ENCODE measurements at places on chromosomes 4 and X.

DNA sequence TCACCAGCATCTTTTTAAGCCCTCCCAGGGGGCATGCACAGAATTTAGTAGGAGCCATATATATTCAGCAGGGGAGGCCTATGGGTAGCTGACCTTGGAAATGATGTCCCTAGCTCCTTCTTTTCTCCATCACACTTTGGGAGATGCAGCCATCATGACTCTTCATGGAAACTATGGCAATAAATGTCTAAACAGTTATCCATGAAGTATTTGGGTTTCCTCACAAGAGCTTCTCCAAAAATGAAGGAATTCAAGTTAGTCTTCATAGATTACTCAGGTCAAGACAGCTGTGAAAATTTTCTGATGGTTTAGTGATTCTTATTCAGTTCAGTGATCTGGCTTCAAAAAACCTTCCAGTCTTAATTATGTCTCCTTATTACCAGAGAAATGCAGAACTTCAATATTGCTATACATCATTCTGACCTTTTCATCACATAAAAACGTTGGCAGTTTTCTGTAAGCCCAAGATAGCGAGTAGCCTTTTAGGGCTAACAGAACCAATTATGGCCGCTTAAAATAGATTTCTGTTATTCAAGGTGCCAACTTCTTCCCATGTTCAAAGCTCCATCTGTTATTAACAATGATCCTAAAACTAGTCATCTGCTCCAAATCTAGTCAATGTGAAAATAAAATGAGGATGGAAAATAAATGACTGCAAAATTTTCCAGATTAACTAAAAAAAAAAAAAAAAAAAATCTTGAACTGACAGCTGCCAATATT, 52.5 kb downstream of the TMEM156 start:
- DNase-seq, result no peak

DNA sequence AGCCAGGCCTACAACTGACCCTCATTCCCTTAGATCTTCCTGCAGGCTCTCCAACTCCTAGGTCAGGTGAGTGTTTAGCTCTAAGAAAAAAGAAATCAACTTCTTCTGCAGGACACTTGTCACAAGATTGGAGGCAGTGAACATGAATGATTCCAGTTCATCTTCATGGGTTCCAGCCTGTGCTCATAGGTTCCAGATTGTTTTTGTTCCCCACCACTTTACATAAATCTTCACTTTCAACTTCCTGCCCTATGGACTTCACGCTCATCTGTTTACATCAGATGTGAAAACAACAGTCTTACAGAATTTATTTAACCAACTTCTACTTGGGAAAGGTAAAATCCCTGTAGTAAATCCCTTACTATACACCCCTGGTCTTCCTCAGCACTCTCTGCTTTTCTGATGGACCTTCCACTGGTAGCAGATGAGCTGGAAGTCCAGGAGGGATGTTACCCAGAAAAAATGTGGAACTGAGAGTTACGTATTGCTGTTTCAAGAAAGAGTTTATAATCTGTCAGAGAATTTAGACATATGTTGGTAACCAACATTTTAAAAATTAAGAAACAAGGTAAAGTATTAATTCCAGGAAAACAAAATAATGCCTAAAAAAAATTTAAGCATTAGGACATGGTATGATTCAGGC, 62.4 kb downstream of the ANAPC10 start:
- no peak for DNase-seq

GRCh38 chr4:181582595-181582994, 660.6 kb upstream of the TENM3 start:
- no peak for DNase-seq

- no peak for DNase-seq
Observed at GRCh38 chr4:42636645-42636949, 20.3 kb downstream of the ATP8A1 start.

- DNase-seq, result no peak
Observed at GRCh38 chr4:10731162-10731561, 46.6 kb upstream of the CLNK start.

DNA sequence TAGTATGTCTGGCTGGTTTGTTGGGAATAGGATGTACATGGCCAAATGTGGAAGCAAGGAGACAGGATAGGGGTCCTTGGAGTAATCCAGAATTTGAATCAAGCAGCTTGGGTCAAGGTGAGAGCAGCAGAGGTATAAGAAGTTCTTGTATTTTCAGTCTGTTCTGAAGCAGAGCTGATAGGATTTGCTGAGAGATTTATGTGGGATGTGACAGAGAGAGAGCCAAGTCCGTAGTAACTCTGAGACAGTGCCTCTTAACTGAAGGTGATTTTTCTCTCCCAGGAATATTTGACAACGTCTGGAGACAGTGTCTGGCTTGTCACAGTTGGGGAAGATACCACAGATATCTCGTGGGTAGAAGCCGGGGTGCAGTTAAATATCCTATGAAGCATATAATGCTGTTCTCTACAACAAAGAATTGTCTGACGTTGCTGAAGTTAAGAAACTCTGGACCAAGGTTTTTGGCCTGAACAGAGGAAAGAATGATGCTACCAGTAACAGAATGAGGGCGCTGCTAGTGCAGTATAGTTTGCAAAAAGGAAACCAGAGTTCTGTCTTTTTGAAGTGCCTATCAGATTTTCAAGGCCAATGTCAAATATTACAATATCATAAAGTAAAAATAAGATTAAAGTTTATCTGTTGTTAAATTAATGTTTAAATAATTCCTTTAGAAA, 184.0 kb downstream of the ARHGAP24 start:
- DNase-seq, result no peak

DNA sequence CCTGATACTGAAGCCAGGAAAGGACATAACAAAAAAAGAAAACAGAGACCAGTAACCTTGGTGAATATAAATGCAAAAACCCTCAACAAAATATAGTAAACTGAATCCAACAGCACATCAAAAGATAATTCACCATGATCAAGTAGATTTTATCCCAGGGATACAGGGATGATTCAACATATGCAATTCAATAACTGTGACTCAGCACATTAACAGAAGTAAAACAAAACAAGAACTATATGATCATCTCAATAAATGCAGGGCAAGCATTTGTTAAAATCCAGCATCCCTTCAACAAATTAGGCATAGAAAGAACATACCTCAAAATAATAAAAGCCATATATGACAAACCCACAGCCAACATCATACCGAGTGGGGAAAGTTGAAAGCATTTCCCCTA, 112.0 kb downstream of the HHIP start:
- no peak for DNase-seq

GRCh38 chr4:110865611-110866259, 242.9 kb upstream of the PITX2 start:
- no peak for DNase-seq

DNA sequence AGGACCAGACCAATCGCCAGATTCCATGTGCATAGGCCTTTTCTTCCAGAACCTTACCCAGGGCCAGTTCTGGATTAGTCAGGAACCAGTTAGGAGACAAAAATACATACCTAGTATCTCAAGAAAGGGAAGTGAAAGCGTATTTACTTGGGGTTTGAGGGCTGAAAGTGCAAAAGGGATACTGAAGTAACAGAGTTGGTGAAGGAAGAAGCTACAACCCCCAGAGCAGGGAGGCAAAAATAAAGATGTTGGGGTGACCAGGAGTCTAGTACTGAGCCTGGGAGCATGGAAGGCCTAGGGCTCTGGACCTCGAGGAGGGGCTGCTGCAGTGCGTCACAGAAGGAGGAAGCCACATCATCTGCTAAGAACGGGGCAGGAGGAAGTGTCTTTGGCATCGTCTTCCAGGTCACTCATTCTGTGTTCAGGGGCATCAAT, 38.3 kb downstream of the TKTL1 start:
- no peak for DNase-seq

DNA sequence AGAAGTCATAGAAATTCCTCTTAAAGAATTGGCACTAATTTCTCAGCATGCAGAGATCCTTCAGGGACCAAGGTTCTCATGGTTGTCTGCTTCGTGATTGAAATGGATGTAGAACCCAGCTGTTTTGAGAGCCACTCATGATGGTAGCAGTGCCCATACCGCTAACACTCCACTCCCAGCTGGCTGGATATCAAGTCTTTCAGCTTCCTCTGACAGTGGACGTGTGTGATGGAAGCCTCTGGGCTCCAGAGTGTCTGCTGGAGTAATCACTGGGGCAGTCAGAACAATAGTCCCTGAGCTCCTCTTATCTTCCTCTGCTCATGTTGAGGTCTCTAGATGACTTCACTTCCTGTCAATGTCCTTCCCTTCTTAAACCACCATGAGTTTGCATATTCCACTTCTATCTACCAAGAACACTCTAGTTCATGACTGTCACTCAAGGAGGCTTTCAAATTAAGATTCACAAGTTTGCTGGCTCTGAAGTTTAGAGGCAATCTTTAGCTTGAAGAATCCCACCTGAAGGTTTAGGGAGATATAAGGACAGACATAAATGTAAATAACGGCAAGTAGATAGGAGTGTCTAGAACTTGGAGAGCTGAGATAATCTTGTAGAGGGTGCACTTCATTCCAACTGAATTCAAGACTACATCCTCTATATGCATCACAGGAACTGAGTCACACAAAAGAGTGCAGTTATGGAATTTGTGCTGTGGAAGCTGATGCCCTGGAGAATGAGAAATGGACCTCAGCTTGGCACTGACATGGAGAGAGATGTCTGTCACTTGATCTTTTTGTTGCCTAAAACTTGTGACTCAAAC, 64.5 kb upstream of the WDR1 start:
- peak; percentile 41 for DNase-seq

DNA sequence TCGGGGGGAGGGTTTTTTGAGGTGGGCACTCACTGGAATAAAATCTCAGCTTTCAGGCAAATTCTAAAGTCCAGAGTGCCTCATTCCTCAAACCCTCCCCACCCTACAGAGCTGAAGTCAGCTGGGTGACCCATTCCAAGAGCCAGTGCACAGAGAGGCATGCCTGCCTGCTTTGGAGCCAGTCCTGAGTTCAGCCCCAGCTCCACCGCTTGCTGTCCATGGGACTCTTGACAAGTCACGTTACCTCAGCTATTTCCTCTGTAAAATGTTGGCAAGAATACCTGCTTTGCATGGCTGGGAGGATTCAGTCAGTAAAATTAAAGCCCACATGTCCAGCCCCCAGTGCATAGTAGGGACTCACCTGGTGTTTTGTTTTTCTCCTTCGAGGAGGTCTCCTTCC, 125.9 kb upstream of the PJA1 start:
- DNase-seq, result no peak

- no peak for DNase-seq
Observed at GRCh38 chr4:40321574-40322275, 13.4 kb upstream of the CHRNA9 start.

GRCh38 chr4:127309369-127310102, 323.2 kb upstream of the INTU start:
- DNase-seq, result no peak

- DNase-seq, result no peak
Observed at GRCh38 chr4:79502081-79502480, 94.1 kb upstream of the GK2 start.

DNA sequence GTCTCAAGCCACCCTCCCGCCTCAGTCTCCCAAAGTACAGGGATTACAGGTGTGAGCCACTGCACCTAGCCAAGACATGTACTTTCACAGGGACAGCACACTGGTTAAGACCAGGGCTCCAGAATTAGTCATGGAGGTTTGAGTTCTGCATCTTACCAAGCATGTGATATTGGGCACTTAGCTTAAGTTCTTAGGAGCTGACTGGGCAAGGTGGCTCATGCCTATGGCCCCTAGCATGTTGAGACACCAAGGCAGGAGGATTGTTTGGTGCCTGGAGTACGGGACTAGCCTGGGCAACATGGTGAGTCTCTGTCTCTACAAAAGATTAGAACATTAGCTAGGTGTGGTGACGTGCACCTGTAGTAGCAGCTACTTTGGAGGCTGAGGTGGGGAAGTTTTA, 2.6 kb upstream of the TMEM192 start:
- no peak for DNase-seq

- DNase-seq, result no peak
Observed at GRCh38 chr4:174434455-174434854, 87.8 kb downstream of the HPGD start.

DNA sequence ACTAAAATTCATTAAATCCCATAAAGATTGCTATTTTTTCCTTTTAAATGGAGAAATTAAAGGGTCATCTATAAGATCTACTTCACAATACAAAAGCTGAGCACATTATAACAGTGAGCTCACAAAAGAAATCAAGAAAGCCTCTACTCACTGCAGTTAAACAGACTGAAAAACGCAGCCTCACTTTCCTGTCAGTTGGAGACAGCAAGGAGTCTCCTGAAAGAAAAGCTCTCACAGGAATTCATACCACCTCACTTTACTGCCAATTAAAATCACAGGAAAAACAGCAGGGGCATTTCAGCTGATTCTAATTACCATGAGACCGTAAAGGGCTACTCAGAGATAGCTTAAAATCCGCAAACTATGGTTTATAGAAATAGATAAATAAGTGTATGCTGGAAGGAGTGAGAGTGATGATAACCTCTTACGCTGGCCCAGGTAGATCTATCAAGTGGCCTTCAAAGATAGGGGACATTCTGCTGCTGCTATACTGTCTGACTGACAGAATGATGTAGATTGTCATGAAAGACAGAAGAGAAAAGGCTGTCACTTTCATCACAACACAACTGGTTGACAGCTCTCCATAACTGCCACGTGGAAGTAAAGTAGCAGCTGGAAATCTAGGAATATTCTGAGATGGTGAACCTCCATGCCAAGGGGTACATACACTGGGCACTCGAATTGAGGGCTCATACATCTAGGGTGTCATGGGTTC, 1333.7 kb upstream of the DIAPH2 start:
- no peak for DNase-seq

DNA sequence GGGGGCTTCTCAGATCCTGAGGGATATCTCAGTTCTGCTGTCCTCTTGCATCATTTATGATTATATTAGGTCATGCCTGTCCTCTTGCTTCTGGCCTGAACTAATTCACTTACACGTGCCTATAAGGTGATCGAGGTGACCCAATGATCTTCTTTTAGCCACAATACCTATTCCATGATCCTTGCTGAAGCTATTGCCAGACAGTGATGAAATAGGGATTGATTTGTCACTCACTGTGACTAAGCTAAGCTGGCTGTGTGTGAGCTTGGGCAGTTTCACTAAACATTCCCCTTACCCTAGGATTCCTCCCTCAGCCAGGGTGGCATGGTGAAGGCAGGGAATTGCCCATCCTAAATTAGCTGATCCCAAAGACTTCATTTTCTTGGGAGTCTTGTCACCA, 19.0 kb downstream of the HADH start:
- DNase-seq, result no peak

GRCh38 chr4:56424697-56425514, 10.5 kb downstream of the PPAT start:
- DNase-seq, result no peak

- no peak for DNase-seq
Observed at GRCh38 chr4:176858839-176859238, 66.1 kb upstream of the VEGFC start.

DNA sequence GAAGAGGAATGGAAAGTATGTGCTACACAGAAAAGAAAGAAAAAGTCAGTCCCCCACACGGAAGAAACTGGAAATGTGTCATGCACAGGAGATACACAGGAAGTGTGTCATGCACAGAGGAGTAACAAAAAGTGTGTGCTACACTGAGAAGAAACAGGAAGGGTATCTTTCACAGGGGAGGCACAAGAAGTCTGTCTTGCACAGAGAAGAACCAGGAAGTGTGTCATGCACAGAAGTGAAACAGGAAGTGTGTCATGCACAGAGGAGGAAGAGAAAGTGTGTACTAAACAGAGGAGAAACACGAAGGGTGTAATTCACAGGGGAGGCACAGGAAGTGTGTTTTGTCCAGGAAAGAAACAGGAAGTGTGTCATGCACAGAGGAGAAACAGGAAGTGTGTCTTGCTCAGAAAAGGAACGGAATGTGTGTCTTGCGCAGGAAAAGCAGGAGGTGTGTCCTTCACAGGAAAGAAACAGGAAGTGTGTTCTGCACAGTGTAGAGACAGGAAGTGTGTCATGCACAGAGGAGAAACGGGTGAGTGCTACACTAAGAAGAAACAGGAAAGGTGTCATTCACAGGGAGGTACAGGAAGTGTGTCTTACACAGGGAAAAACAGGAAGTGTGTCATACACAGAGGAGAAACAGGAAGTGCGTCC, 527.2 kb upstream of the PRKX start:
- no peak for DNase-seq
